ENCODE measurements at places on chromosomes 6 and 20. TPM values are rescaled to one million over a fixed set of nuclear protein-coding genes. Genes with fewer than 3 reads are reported as not detected.

RIMS1 gene
- 1.7 TPM for polyA plus RNA-seq

IL17F gene
- polyA plus RNA-seq, result not detected

DNA sequence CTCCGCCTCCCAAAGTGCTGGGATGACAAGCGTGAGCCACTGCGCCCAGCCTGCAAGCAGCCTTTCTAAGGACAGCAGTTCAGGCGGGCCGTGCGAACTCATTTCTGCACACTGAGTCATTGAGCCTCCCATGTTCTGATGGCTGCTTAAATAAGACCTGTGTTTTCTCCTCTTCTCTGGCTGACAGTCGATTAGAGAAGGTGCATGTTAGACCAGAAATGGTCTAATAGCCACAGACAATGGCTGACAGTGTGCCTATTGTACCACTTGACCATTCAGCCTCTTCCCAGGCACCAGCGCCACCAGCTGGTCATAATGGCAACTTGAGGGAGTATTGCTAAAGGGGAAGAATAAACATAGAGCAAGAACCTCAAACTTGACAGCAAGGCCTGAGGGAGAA lies 6.2 kb downstream of the CST11 start:
- DNase-seq, result peak; percentile 40

GRCh38 chr6:3016473-3017280 lies 17.0 kb downstream of the NQO2 start:
- DNase-seq, result no peak

COL11A2 gene
- 0.31 TPM for polyA plus RNA-seq

GRCh38 chr6:116111552-116112528 lies 11.2 kb downstream of the NT5DC1 start:
- peak; percentile 61 for DNase-seq

- DNase-seq, result no peak
These were observed 54.4 kb upstream of the BHLHE23 start for GRCh38 chr20:63061051-63061770.

DNA sequence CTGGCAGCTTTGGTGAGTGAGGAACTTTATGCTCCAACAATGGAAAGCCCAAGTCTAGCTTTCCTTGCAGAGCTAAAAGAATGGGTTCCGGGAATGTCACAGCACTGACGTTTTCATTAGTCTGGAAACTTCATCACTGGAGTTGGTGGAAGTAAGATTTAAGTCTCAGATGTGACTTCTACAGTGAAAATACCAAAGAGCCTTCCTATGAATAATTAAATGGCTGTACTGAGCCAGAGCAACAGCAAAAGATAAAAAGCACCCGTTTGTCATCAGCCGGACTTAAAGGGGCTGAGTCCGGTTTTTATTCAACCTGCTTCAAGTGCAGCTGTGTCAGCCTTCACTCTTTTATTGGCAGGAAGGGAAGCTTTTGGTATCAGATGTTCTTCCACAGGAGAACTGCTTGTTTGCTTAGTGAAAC lies 46.5 kb upstream of the SHLD1 start:
- DNase-seq, result no peak

DNA sequence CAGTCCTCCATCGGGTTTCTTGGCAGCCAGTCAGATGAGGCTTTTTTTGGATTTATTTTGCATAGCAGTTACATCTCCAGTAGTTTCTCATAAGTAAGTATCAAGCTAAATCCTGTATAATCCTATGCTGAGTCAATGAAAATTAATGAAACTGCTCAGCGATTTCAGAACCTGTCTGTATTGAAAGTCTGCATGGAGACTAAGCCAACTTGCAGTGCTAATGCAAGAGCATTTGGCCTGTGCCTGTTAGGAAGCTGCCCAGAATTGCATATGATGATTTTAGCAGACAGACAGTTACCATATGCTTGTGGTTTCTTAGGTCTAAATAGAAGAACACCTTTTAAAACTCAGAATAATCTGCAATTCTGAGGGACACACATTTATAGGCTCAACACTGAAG lies 25.2 kb upstream of the LRRN4 start:
- no peak for DNase-seq

DNA sequence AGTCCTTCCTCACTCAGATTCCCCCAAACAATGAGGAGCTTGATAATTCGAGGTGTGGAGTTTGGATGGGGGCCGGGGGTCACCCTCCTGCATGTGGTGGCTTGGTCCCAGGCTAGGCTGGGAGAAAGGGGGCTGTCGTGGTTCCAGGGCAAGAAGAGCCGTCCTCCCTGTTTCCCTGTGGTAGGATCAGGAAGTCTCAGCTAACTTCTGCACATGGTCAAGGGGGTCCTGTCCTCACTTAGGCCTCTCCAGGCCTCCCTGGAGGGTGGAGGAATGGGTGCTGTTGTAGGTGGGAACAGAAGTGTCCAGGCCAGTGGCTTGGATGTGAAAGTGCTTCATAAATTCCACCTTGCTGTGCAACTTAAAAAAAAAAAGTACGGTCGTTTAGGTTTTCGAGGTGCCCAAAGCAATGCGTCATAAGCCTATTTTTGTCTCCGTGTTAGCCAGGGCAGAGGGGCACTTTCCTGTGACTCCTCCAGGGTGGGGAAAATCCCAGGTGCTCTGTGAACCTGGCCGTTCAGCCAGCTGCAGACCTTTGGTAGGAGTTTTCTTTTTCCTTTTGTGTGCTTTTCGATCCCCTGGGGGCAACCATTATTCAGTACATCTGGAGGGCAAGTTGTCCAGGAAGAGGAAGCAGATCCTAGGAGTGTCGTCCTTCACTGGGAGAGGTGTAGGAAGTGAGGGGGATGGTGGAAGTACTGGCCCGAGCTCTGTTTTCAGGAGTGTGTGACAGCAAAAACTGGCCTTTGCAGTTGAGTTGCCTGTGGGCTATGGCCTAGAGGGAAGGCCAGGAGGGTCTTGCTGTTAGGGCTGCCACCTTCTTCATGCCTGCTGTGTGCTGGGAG lies 9.6 kb downstream of the IGF2R start:
- DNase-seq, result no peak

DNA sequence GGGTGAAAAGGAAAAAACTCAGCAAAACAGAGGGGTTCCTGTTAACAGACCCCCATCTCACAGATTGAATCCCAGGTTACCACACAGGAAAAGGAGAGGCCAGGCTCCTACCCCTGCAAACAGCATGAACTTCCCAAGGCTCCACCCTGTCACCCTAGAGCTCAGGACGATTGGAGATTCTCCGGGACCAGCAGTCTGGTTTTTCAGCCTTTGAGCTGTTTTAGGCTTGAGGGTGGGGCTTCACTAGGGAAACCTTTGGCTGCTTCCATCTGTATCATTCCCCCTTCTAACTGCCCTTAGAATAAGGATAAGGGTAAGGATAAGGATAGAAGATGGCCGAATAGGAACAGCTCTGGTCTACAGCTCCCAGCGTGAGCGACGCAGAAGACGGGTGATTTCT lies 16.0 kb downstream of the C6orf58 start:
- DNase-seq, result no peak

- DNase-seq, result peak; percentile 23
These were observed 89.2 kb downstream of the CD164 start for GRCh38 chr6:109292983-109293586.

- peak; percentile 71 for DNase-seq
These were observed 32.1 kb downstream of the BFSP1 start for GRCh38 chr20:17499041-17499440.

GRCh38 chr6:41821266-41821665 lies 33.8 kb downstream of the TOMM6 start:
- no peak for DNase-seq

RHAG gene
- not detected for polyA plus RNA-seq

SMPDL3A gene
- polyA plus RNA-seq, result 15.4 TPM

- no peak for DNase-seq
These were observed 6.5 kb upstream of the SLC22A16 start for GRCh38 chr6:110482774-110483400.

AVP gene
- polyA plus RNA-seq, result not detected

PHACTR3 gene
- polyA plus RNA-seq, result not detected

- DNase-seq, result peak; percentile 16
These were observed 26.4 kb upstream of the ADGRG6 start for GRCh38 chr6:142275236-142276006.

- DNase-seq, result peak; percentile 34
These were observed 23.8 kb downstream of the DCBLD1 start for GRCh38 chr6:117506180-117506835.

TSPO2 gene
- not detected for polyA plus RNA-seq

WFDC2 gene
- not detected for polyA plus RNA-seq

DNA sequence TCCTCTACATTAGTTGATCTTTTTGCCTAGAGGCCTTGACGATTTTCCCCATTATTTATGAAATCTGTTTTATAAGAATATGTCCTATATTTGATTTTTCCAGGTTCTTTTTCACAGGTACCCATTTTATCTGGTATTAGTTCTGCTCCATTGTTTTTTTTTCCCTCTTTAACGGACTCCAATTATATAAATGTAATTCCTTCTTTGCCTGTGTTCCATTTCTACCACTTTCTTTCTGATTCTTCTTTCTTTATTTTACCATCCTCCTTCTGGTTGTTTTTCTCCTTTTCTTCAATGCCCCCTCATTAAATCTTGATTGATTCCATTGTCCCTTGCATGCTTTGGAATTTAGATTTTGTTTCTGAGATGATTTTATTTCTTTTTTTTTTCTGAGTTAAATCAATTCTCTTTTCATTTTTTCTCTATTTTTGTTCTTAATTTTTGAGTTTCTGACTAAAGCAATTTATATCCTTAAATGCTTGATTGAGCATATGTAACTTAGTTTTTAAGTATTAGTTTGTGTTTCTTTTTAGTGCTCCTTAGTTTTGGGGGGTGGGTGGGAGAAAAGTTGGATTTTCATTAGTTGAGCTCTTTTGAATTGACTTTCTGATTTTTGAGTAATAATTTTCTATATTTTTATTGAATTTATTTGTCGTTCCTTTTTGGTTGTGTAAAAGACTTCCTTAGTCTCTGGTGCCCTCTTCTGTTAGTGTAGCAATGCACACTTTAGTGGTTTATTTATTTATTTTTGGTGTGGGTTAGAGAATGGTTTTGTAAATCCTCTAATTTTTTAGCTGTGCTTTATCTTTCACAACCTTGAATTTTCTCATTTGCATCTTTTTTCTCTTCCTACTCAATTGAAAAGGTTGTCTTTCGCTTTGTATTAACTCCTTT lies 140.8 kb downstream of the FARS2 start:
- DNase-seq, result peak; percentile 55

SLC17A9 gene
- polyA plus RNA-seq, result 23.2 TPM

DLK2 gene
- 0.66 TPM for polyA plus RNA-seq

GRCh38 chr6:165985806-165986299 lies 181.8 kb downstream of the TBXT start:
- no peak for DNase-seq

- DNase-seq, result no peak
These were observed 33.5 kb upstream of the LRFN2 start for GRCh38 chr6:40620574-40621240.

GRCh38 chr6:40907198-40907701 lies 131.8 kb downstream of the UNC5CL start:
- peak; percentile 72 for DNase-seq

- DNase-seq, result no peak
These were observed 55.4 kb upstream of the TULP4 start for GRCh38 chr6:158256746-158257424.

TPD52L2 gene
- 220 TPM for polyA plus RNA-seq

DNA sequence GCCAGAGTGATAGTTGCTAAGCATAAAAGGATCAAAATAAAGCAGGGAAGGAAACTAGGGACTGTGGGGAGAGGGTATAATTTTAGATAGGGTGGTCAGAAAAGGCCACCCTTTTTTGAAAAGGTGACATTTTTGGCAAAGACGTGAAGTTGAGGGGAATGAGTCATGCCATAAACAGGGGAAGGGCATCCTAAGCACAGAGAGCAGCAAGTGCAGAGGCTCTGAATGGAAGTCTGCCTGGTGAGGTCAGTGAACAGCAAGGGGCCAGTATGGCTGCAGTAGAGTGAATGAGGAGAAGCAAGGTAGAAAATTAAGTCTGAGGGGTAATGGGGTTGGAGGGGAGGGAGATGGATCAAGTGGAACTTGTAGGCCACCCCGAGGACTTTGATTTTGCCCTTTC lies 2.4 kb downstream of the KLC4 start:
- peak; percentile 41 for DNase-seq

GRCh38 chr6:127119102-127120022 lies 891 bp downstream of the RSPO3 start:
- peak; percentile 69 for DNase-seq

- no peak for DNase-seq
These were observed 96.8 kb upstream of the ATXN1 start for GRCh38 chr6:16857969-16858592.

TGM3 gene
- polyA plus RNA-seq, result 0.25 TPM

Measured in GM23248 (cell line).